ENCODE measurements at places on chromosomes 4 and X. TPM values are rescaled to one million over a fixed set of nuclear protein-coding genes. Genes with fewer than 3 reads are reported as not detected.

DNA sequence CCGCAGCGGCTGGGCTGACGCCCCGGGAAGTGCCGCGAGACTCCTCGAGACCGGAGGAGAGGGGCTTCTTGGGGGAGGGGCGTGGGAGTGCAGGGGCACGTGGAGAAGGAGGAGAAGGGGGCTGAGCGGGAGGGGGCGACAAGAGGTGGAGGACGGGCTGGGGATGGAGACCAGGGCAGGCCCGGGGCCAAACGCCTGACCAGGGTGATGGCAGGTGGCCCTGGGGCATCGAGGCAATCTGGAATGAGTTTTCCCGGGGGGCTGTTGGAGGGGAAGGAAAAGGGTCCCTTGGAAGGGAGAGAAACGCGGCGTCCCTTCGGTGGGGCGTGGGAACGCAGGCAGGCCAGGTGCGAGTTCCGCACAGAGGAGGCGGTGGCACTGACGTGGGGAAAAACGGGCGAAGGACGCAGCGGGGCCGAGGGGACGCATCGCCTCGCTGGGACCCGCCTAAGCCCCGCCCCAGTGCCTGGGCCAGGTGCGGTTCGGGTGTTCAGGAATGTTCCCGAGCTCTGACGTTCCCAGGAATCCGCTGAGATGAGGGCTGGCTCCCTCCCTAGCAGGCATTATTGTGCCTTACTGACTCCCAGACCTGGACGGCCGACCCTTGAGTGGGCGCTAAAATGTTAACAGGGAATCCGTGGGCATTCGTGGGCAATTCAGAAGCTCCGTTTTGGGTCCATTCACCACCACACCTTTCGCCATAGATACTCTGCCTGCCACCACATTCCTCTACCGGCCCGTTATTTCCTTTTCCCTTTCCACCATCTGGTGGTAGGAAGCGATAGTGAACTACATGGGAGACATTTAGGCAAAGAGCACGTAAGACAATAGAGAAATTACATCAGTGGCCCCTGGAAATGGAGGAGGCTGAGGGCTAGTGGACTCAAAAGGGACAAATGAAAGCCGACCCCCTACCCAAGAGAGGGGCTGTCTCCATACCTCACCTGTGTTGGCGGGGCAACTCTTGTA lies 795 bp upstream of the SH3KBP1 start:
- DNase-seq: no peak

DNA sequence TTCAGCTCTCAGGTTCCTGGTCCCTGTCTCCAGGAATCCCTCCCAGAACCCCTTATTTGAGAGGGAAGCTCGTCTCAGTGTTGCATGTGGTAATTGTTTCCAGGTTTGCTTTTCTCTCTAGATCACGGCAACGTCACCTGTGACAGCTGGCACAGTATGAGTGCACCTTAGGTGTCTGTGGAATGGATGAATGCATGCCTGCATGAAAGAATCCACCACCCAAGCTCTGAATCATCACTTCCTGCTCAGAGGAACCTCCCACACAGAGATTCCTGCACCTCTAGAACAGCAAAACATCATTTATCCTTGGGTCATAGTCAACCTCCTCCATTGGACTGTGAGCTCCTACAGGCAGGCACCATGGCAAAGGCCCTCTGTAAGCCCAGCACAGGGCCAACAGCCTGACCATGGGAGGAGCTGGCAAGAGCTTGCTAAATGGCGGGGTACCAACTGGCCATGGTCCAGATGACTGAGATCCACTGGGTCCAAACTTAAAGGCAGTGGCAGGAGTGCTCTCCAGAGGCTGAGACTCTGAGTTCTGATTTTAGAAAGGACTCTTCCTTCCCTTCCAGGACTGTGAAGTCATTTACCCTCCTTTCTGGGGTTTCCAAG lies 116.2 kb downstream of the SLC2A9 start:
- DNase-seq: no peak

- DNase-seq: no peak
These were observed 172.7 kb upstream of the GIMD1 start for GRCh38 chr4:106541253-106541652.

Gene LUZP4
- not detected for total RNA-seq

Gene CLGN
- 0.64 TPM for total RNA-seq

DNA sequence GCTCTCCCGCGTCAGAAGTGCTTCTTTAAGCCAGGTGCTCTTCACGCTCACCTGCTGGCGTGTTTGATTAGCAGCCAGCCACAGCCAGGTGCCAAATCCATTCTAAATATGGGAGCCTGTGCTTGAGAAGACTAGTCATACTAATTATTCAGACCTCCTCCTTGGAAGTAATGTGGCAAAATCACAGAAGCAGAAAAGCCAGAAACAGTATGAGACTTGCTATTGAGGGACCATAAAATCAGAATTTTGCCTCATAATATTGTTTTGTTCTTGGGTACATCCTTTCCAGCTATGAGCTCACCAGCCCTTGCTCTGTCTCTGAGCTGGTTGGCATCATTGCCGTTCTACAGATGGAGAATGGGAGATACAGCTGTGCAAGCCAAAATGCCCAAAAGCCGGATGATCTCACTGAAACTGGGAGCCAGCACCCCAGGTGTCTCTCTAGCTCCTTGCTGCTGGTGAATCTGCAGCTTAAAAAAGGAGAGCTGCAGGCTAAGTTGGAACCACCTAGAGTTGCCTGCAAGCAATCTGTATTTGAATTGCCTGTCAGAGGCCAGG lies 205.4 kb downstream of the SHROOM3 start:
- DNase-seq: no peak

GRCh38 chr4:86451560-86452330 lies 91.9 kb upstream of the MAPK10 start:
- DNase-seq: no peak

GRCh38 chr4:168825975-168826374 lies 184.1 kb downstream of the CBR4 start:
- no peak for DNase-seq

Gene MGAT4D
- not detected for total RNA-seq

Gene DHX15
- 166 TPM for total RNA-seq

GRCh38 chr4:4836044-4836443 lies 23.4 kb upstream of the MSX1 start:
- DNase-seq: no peak

Gene VCX3A
- total RNA-seq: not detected

Gene BEX4
- total RNA-seq: 2.0 TPM

- DNase-seq: no peak
These were observed 30.1 kb downstream of the HMGB3 start for GRCh38 chrX:151013164-151013743.

DNA sequence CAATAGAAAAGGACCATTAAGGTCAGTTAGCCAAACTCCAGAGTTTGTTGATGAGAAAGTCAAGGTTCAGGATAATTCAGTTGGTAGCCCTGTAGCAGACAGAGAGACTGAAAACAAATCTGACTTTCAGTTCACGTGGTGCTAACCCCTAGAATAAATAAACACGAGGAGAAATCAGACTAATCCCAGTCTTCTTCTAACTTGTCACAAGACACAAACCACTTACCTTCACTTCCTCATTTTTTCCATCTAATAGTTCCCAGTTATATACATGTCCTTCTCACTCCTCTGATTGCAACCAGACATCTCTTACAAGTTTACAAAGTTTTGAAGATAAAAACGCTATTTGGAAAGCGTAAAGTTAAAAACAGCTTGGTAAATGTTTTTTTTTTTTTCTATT lies 7.7 kb downstream of the TLR7 start:
- no peak for DNase-seq

DNA sequence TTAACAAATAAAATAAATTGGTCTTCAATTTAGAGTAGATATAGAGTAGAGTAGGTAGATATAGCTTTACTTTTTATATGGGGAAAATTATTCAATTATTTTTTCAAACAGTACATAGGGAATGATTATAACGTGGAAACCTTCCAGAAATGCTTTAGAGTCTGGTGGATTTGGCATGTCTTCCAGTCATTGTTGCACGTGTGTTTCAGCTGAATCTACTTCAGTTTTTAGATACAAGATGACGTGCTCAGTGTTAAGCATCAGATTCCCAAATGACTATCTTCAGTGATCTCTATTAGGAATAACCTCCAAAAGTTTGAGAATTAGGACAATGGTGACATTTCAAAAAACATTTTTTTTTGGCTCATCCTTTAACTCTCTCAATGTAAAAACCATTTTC lies 616.9 kb downstream of the ANKRD50 start:
- DNase-seq: no peak

GRCh38 chrX:147749308-147749707 lies 162.4 kb upstream of the FMR1 start:
- DNase-seq: no peak

DNA sequence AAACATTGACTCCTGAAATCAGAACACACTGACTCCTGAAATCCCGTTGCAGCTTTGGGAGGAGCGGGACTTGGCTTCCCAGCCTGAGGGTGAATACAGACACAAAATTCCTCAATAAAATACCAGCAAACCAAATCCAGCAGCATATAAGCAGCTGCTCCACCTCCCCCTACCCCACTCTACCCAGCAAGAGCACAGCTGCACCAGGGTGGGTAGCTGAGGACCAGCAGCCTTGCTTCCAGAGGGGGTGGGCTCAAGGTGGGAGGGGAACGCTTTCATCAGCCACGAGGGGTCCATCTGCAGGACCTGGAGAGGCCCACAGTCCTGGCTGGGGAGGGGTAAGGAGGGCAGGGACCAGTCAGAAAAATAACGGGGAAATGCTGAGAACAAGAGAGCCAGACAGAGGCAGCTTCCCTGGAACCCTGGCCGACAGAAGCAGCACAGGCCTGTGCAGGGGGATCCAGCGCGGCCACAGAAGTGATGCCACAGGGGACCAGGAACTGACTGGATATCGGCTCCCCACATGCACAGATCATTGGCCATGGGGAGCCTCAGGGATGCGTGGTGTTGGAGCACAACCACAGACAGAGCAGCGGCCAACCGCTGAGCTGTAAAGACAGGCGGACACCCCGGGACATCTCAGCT lies 49.8 kb downstream of the FGFRL1 start:
- no peak for DNase-seq

DNA sequence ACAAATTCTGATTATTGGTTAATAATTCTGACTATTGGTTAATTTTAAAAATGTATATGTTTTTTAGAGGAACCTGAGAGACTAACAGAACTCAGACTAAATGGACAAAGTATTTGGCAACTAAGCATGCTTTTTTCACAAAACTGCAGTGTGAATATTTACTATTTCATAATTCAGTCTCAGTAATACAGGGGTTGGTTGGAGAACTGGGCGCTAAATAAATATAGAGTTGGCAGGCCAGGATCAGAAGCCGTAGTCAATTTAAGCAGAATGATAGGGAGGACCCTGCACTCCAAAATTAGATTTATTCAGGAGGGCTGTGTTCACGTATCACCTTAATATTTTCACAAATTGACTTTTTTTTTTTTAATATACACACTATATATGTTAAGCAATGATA lies 5.8 kb downstream of the TIGD2 start:
- DNase-seq: no peak

Gene CXCL13
- total RNA-seq: not detected

Gene TBC1D8B
- total RNA-seq: 2.0 TPM

Gene CLTRN
- 0.38 TPM for total RNA-seq

Gene POU4F2
- total RNA-seq: not detected

GRCh38 chrX:140918398-140919038 lies 83.9 kb upstream of the SPANXB1 start:
- DNase-seq: peak; percentile 7

DNA sequence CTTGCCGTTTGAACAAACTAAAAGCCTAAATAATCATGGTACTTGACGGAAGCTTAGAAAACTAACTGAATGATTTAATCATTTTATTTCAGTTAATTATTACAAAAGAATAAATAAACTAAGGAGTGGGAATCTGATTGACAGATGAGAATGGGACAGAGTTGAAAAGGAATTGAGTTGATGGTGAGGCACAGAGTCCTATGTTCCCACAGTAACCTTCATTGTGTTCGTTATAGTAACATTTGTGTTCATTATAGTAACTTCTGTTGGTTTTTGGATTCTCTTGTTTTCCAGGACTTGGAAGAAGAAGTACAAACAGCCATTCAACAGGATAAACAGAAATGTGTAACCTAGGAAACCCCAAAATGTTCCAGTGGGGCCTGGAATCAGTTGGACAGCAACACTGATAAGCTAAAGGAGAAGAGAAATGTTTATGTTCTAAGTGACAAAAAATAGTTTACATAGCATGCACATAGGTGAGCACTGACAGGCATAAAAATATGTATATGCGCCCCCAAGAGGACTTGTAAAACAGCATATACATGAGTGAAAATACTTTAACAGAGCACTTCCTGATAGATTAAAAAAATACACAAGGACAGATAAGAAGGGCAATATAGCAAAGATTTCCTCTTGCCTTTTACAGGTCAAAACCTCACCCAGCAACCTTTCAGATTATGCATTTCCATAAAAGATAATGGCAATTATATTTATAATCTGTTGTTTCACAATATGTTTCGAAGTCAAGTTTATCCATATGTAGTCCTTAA lies 218.6 kb upstream of the HTR2C start:
- DNase-seq: no peak

DNA sequence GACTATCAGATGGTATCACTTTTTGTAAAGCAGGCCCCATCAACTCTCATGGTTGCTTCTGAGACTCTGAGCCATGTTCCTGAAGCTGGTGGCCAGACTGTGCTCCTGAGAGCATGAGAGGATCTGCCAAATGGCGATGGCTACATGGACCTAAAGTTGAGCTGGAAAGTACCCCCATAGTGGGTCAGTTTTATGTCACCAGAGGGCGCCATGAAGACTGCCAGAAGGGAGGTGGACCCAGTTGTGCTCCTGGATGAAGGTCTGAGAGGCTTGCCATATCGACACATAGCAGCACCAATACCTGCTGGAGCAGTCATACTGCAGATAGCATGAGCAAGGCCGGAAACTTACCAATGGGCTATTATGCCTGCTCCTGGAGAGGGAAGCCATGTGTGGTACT lies 105.7 kb downstream of the SLITRK2 start:
- no peak for DNase-seq

- DNase-seq: no peak
These were observed 12.4 kb downstream of the TNIP2 start for GRCh38 chr4:2743518-2744445.

Gene MGARP
- not detected for total RNA-seq

Gene GAGE2A
- total RNA-seq: 0.56 TPM
